ENCODE measurements at places on chromosomes 11 and 22. TPM values are rescaled to one million over a fixed set of nuclear protein-coding genes. Genes with fewer than 3 reads are reported as not detected.

Gene DDX10
- 30.6 TPM for total RNA-seq

Gene PIWIL4
- total RNA-seq, result 0.67 TPM

Gene ABTB2
- 5.9 TPM for total RNA-seq

Gene CHCHD10
- total RNA-seq, result 54.0 TPM

DNA sequence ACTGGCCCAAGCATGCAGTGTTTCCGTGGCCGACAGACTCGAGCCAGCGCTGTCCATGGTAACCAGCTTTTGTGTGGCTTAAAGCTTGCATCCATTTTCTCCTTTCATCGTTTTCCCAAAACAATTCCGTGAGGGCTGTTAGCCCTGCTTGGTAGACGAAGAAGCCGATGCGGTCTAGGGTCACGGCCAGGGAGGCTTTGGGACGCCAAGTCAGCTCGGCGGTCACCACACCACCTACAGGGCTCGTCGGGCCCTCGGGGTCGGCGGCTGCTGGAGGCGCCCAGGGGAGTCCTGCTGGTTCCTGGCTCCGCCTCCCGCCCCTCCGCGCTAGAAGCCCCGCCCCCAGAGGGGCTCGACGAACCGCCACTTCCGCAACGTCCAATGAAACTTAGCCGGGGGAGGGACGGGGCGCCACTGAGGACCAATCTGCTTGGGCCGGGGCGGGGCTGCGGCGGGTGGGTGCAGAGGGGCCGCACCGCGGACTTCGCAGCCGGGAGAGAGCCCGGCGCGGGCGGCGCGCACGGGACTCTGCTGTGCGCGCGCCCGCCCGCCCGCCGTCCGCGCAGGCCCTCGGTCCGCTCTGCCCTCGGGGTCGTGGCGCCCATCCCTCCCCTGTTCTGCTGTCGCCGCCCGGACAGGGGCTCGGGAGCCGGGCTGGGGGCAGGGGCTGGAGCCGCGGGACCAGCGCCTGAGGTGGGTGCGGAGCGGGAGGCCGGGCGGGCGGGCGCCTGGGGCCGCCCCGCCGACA lies at the start of gene TIGD3:
TIGD3 (plus strand) TSS at position 487 of the 748 bp plus-strand sequence. CDS start 1,058 bp downstream, outside the sequence.
- peaks cover 16% of the 10 kb centered on the region for H3K4me1 ChIP-seq
- peak; percentile 97 for DNase-seq
- H3K36me3 ChIP-seq, result peaks cover 32% of the 10 kb centered on the region
- peak within 1 kb of the TSS; percentile 79 for H3K4me3 ChIP-seq

- H3K27ac ChIP-seq, result no peak overlapping the region
- no peak overlapping the region for H3K4me3 ChIP-seq
- no peak for DNase-seq
Measured at GRCh38 chr11:38582151-38582550, 1984.1 kb upstream of the RAG2 start.

GRCh38 chr11:108221371-108221770 lies 1.1 kb downstream of the NPAT start:
- no peak for DNase-seq
- H3K36me3 ChIP-seq, result no peaks in the 10 kb centered on the region
- H3K4me1 ChIP-seq, result peaks cover 59% of the 10 kb centered on the region

DNA sequence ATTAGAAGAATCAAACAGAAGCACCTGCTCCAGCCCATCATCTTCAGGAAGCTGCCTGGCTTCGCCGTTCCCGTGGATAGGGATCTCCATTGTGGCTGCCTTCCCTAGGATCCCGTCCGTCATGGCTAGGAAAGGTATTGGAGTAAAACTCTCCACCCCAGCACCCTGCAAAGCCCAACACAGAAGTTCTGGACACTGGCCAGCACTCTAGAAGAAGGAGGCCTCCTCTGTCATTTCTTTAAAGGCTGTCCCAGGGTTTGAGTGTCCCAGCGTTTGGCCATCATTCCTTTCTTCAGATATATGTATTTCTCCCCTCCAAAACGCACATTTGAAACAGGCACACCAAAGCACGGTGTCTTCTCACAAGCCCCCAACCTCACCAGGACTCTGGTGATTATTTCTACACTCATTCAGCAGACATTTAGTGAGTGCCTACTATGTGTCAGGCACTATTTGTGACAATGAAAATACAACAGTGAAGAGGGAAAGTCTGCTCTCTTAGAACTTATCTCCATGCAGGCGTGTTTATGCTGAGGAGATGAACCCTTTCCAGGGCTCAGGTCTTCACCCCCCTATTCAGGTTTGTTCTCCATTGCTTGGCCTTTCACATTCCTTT lies 724 bp downstream of the ARFIP2 start:
- H3K27ac ChIP-seq, result peak overlapping the region; percentile 90
- peaks cover 20% of the 10 kb centered on the region for H3K4me1 ChIP-seq
- H3K27me3 ChIP-seq, result no peaks in the 10 kb centered on the region
- no peak for DNase-seq
- H3K4me3 ChIP-seq, result peak overlapping the region; percentile 85

DNA sequence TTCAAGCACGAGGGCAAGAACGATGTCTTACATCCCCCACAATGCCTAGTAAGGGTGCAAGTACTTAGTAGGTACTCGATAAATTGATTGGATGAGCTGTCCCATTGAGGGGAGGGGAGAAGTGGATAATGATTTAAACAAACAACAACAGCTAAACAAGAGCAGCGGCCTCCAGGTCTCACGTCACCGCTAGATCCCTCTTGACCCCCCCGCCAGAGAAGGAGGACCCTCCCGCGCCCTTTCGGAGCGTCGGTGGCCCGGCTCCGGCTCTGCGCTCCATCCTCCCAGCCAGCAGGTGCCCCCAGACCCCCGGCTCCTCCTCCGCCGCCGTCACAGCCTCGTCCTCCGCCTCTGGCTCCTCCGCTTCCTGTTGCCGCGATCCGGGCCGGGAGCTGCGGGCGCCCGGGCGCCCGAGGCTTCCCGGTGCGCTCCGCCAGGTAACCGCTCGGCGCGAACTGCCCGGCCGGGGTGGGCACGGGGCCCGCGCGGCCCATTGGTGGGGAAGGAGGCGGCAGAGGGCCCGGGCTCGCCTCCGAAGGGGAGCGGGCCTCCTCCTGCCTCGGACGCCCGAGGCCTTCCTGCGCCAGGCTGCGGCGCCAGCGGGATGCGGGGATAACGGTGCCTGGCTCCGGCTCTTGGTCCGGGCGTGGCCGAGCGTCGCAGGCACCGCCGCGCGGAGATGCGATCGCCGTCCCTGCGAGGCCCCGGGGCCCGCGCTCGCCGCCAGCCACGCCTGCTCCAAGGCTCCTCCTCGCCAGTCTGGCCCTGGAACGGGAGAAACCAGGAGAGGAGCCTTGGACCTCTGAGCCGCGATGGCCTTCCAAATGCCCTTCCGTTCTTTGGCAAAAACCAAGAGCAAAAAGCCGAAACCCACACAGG lies at the start of gene TLCD5:
TLCD5 (plus strand) TSS at position 368 of the 879 bp plus-strand sequence. CDS start 2,143 bp downstream, outside the sequence.
- H3K4me3 ChIP-seq, result no peak within 1 kb of the TSS
- H3K27me3 ChIP-seq, result no peaks in the 10 kb centered on the region
- H3K4me1 ChIP-seq, result peaks cover 24% of the 10 kb centered on the region
- peak; percentile 45 for DNase-seq
- H3K27ac ChIP-seq, result no peak within 1 kb of the TSS
- no peaks in the 10 kb centered on the region for H3K36me3 ChIP-seq

GRCh38 chr22:46996595-46997310 lies 234.3 kb downstream of the TBC1D22A start:
- H3K4me1 ChIP-seq, result no peaks in the 10 kb centered on the region
- no peaks in the 10 kb centered on the region for H3K36me3 ChIP-seq
- no peak overlapping the region for H3K27ac ChIP-seq
- H3K27me3 ChIP-seq, result no peaks in the 10 kb centered on the region
- H3K4me3 ChIP-seq, result no peak overlapping the region

DNA sequence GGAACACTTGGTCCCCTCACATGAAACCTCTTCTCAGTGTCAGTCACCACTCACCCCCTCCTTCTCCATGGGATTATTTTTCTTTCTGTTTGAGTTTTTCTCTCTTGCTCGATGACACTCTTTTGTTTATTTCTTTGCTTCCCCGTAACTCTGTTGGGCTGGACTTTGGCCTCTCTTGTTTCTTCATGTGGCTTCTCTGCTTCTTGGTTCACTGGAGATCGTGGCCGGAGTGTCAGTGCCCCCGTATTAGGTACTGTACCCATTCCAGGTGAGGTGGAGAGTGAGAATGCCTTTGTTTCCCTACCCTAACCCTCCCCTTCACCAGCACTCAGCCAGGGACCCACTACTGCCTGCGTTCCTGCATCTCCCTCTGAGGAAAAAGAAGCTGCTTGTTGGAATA lies 32.5 kb downstream of the CYB5R2 start:
- H3K27me3 ChIP-seq, result no peaks in the 10 kb centered on the region
- H3K27ac ChIP-seq, result no peak overlapping the region
- H3K36me3 ChIP-seq, result peaks cover 59% of the 10 kb centered on the region
- no peak overlapping the region for H3K4me3 ChIP-seq
- H3K4me1 ChIP-seq, result peaks cover 6% of the 10 kb centered on the region
- DNase-seq, result no peak

DNA sequence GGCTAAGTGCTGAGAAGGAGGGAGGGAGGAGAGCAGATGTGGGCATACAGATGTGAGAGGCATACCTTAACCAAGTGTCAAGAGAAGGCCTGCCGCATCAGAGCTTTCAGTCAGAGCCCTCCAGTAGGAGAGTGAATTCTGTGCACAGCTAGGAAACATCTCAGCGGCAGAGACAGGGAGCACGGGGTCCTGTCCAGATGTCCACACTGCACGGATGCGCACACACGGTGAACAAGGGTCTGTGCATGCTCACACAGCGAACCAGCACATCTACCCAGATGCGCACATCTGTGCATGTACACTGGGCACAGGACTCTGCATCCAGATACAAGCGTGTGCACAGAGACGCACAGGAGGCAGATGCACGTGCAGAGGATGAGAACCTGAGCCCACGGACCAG lies 778.0 kb downstream of the BRD1 start:
- H3K36me3 ChIP-seq, result no peaks in the 10 kb centered on the region
- no peaks in the 10 kb centered on the region for H3K4me1 ChIP-seq
- H3K27ac ChIP-seq, result no peak overlapping the region
- no peaks in the 10 kb centered on the region for H3K27me3 ChIP-seq

- no peaks in the 10 kb centered on the region for H3K4me1 ChIP-seq
- no peaks in the 10 kb centered on the region for H3K36me3 ChIP-seq
- DNase-seq, result no peak
- no peak overlapping the region for H3K27ac ChIP-seq
Measured at GRCh38 chr22:44924710-44925109, 85.1 kb downstream of the PHF21B start.

DNA sequence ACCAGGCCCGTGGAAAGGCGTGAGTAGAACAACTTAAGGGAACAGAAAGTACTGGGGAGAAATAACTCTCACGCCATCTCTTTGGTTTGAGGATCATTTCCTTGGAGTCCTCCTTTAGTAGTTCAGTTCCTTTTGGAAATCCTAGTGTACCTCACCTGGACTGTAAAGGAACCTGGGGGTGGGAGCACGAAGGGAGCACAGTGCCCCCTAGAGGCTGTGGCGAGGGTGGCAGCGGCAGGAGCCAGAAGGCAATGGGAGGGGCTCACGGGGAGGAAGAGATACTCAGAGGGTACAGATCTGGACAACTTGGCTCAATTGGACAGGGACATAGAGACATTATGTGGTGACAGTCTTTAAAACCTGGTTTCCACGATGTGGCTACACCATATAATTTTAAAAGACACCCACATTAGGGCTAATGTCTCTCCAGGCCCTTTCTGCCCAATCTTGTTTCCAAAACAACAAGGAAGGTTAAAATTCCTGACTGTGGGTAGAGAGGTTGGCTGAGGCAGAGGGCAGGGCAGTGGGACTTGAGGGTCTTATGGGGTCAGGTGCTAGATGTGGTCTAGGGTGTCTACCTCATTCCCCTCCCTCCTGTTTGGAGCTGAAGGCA lies 87.0 kb downstream of the CSNK2A3 start:
- peaks cover 9% of the 10 kb centered on the region for H3K4me1 ChIP-seq
- H3K27ac ChIP-seq, result no peak overlapping the region
- peaks cover 2% of the 10 kb centered on the region for H3K27me3 ChIP-seq
- no peaks in the 10 kb centered on the region for H3K36me3 ChIP-seq
- peak; percentile 44 for DNase-seq
- no peak overlapping the region for H3K4me3 ChIP-seq

DNA sequence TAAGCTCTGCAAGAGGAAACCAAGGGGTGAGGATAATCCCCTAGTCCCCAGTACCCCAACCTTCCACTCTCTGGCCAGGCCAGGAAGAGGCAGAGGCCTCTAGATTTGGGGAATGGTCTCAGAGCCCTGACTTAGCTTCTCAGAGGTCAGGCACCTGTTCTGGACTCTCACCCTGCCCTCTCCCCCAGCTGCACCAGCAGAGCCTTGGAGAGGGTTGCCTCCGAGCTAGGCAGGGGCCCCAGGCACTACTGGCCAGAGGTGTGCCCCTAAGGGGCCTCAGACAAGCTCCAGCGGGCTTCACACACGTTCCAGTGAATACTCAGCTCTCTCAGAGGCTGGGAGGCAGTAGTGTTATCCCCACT lies 8.0 kb downstream of the FREY1 start:
- no peaks in the 10 kb centered on the region for H3K36me3 ChIP-seq
- H3K4me1 ChIP-seq, result peaks cover 17% of the 10 kb centered on the region
- DNase-seq, result no peak
- H3K27me3 ChIP-seq, result no peaks in the 10 kb centered on the region
- H3K4me3 ChIP-seq, result peak overlapping the region; percentile 43

- no peaks in the 10 kb centered on the region for H3K36me3 ChIP-seq
- no peak overlapping the region for H3K4me3 ChIP-seq
- H3K27me3 ChIP-seq, result no peaks in the 10 kb centered on the region
- H3K27ac ChIP-seq, result no peak overlapping the region
Measured at GRCh38 chr22:17233348-17234043, 14.3 kb upstream of the ADA2 start.

GRCh38 chr22:18031695-18032454 lies 7.5 kb upstream of the MICAL3 start:
- no peak overlapping the region for H3K4me3 ChIP-seq
- H3K27ac ChIP-seq, result no peak overlapping the region
- no peaks in the 10 kb centered on the region for H3K36me3 ChIP-seq
- DNase-seq, result no peak
- H3K27me3 ChIP-seq, result no peaks in the 10 kb centered on the region

DNA sequence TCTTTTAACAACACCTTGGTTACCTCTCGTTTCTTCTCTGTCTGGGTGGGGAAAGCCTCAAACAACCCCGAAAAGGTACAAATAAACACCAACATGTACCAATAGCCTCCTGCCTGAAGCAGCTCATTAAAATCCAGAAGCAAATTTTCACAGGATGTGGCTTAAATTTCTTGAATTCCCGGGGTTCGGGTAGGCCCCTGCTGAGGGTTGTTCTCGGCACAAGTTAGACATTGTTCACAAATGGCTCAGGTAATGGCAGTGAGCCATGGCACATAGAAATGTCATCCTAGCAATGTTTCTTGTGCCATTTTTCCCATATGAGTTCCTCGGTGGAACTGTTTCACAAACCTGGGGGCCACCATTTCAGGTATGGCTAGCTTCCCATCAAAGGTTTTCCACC lies 19.7 kb upstream of the GLYATL1 start:
- no peak for DNase-seq
- H3K4me1 ChIP-seq, result peaks cover 7% of the 10 kb centered on the region
- no peaks in the 10 kb centered on the region for H3K27me3 ChIP-seq
- no peak overlapping the region for H3K4me3 ChIP-seq
- H3K27ac ChIP-seq, result no peak overlapping the region
